ENCODE measurements at places on chromosomes 16 and 17.

GRCh38 chr17:77178563-77178962 is 37.8 kb downstream of the SEC14L1 start:
- DNase-seq = no peak

DNA sequence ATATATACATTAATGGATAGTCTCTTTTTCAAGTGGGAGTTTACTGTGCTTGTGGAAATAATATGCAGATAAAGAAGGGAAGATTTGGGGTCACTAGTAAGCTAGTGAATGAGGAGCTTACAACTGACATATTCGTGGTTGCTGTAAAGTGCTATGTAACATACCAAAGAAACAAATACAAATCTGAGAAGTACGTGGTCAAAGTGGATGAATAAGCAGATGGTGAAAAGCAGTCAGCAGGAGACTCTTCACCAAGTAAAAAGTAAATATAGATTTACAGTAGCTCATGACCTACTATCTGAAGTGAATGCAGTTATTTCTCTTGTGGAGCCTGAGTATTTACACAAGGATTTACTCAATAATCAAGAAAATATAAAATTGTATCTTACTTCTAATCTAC is 136.6 kb upstream of the ELAC2 start:
- no peak for DNase-seq

DNA sequence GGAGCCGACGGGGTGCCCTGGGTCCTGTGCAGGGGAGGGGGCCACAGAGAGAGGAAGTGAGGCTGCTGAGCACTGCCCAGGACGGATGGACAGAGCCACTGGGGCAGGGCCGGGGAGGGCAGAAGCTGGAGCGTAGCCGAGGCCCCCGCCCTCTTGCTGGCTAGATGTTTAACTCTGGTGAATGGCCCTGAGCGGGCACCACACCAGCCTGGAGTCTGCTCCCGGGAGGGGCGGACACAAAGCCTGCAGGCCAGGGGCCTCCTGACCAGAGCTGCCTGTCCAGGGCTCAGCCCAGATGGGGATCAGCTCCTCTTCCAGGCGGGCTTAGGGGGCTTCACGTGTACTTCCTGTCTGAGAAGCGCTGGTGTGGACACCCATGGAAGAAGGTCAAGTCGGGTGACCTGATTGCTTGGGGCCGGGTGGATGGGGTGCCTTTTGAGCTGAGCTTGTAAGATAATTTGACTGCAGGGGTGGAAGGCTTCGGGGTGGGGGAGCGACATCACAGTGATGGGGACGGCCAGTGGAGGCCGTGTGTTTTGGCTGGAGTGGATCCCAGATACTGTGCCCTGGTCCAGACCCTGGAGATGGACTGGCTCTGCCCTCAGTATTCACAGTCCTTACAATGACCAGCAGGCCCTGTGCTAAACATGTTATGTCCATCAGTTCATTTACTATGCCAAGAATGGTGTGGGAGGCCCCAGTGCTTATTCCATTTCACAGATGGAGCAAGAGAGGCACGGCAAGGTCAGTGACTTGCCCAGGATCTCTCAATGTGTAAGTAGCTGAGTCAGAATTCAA is 33.7 kb upstream of the CIBAR2 start:
- DNase-seq = no peak

- DNase-seq = no peak
Measured at GRCh38 chr17:77286641-77287431, 146.1 kb downstream of the SEC14L1 start.

DNA sequence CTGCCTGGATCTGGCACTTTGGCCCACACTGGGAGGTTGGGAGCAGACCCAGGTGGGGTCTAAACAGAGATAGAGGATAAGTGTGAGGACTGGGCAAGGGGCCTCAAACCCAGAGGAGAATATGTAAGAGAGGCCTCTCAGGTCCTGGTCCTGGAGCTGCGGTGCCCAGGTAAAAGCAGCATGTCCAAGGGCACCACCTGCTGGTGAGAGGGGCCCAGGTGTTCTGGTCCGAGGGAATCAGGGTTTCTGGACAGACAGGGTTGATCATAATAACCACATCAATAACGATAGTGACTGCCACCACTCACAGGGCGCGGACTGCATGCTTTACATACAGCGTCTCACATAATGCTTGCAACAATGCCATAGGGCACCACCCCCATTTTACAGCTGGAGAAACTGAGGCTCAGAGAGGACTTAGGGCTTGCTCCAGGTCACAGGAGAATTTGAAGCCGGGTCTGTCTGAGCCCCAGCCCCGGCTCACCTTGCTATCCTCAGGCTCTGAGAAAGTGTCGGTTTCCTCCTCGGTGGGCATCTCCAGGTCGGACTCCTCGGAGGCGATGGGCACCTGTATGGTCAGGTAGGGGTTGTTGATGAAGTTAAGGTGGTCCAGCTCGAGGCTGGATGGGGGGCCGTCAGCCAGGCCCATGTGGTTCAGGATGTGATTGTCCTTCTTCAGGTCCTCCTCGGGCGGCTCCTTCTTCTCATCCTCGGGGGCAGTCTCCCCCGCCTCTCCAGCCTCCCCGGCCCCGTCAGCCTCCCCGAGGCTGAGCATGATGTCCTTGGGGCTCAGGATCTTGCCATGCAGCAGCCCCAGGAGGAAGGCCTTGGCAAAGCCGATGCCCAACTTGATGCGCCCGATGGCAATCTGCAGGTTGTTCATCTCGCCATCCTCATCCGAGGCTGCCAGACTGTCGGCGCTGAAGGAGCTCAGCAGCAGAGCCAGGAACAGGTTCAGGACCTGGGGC is 19.1 kb upstream of the CD79B start:
- no peak for DNase-seq

DNA sequence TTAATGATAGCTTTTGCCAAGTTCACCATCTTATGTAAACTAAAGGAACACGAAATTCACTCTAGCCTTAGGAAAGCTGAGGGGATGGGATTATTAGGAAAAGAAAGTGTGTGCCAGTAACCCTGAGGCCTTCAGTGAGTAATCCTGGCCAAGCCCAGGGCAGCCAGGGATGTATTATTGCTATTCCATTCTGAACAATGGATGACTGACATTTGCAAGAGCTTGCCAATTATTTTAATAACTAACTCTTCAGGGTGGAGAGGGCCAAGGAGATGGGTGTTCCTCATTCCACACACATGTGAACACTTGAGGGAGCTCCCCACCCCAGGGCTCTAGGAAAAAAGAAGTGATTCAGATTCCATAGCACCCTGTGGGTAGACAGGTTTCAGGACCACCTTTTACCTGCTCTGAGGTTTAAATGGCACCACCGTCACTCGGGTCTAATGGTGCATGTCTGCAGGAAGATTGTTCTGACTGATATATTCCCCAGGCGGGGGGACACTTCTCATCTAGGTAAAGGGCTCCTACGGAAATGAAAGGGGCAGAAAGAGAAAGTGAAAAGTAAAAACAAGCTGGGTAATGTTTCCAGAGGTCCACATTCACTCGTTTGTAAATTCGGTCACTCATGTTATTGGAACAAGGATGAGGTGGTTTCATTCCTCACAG is 41.5 kb downstream of the TK2 start:
- no peak for DNase-seq

DNA sequence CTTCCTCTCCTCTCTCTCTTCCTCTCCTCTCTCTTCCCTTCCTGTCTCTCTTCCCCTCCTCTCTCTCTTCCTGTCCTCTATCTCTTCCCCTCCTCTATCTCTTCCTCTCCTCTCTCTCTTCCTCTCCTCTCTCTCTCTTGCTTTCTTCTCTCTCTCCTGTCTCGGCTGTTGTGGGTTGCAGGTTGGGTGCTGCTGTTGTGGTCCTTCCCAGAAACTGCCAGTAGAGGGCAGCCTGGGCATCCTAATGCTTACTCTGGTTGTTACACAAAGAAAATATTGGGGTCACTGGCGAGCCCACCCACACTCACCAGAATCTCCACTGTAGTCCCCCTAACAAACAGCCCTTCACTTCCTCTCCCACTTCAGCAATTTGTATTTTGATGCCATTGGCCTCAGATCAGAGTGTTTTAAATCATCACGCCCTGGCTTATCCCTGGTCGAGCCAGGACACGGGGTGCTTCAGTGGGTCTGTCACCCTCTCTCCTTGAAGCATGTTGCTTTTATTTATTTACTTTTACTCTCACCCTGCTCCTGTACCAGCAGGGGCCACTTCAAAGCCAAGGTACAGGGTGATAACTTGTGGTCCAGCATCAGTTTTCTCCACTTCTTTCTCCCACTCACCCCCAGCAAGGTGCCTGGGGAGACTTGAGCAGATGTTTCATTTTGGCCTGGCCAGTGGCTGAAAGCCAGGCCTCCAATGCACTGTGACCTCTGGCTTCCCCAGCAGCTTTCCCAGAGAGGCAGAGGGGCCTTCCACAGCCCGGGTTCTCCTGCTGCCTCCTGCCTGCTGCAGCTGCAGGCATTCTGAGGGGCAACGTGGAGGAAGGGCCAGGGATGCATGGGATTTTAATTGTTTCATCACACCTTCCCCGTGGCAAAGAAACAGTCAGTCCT is 4.7 kb upstream of the MMP15 start:
- no peak for DNase-seq

DNA sequence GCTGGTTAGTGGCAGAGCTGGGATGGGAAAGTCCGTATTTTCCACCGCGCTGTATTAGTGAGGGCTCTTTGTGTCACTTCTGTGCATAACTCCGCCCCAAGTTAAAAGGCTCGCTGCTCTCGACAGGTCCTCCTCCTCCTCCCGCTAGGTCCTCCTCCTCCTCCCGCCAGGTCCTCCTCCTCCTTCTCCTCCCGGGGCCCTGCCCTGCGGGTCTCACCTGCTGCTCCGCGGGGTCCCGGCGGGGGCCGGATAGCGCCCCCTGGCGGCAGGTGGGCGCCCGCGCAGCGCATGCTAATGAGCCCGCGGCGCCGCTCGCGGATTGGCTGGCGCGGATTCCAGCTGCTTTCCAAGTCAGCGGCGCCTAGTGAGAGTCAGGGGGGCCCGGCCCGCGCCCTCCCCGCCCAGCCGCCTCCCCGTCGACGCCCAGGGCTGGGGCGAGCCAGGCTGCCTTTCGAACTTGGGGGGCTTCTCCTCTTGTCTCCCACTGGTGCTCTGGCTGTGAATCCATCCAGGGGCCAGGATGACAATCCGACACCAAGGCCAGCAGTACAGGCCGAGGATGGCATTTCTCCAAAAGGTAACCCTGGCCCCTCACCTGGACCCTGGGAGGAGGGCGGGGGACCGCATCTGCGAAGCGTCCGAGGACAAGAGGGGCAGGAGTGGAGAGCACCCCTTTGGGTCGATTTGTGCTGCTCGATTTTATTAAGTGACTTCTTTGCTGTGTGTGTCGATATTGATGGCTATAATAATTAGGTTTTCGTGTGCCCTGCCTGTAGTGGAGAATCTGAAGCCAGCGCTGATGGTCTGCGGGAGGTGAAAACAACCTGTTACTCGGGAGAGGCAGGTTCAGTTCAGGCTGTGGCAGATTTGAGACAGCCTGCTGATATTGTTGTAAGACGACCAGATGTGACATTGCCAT is at the start of gene RGS9:
RGS9 (plus strand) TSS at position 350 of the 919 bp plus-strand sequence; CDS start at position 521, 171 bp downstream.
- DNase-seq = peak; percentile 65

DNA sequence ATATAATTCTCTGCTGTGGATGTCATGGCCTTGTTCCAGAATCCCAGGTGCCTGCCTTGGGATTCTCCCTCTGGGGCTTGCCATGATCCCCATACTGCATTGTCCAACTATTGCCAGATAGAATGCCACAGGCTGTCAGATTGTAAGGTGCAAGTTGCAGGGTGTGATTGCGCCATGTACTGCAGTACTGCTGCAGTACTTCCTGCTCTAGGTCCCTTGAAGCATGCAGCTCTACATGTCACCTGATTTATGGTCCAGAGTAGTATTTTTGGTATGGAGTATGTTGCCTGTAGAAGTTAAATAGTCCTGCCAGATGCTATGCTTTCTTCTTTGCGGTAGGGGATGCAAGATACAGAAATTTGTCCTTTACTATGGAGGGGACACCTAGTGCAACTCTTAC is 7.0 kb upstream of the SLFN5 start:
- DNase-seq = no peak

DNA sequence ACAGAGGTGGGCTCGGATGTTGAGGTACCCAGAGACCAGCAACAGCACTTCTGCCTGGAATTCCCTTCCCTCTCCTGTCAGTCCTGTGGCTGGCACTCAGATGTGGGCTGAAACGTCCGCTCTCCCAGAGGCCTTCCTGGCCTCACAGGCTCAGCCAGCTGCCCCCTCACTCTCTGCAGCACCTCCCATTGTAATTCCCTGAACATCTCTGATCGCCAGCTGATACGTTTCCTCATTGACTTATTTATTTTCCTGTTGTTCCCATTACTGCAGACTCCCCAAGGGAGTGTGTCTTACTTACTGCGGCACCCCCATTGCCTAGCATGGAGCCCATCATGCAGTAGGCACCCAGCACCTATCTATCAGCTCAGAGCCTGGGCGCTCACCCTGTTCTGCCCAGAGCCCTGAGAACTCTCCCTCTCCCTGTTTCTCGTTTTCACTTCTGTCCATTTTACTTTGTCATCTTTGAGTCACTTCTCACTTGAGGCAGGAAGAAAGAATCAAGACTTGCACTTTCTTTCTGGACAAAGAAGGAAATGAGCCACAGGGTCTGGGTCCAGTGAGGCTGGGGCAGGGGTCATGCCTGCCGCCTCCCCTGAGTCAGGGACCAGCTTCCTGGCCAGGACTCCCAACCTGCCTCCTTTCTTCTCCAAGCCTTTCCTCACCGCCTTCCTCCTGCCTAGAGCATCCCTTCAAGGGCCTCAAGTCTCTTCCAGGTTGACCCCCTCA is 10.2 kb downstream of the CDH5 start:
- no peak for DNase-seq

GRCh38 chr17:53919356-53919755 is 96.6 kb downstream of the KIF2B start:
- no peak for DNase-seq

DNA sequence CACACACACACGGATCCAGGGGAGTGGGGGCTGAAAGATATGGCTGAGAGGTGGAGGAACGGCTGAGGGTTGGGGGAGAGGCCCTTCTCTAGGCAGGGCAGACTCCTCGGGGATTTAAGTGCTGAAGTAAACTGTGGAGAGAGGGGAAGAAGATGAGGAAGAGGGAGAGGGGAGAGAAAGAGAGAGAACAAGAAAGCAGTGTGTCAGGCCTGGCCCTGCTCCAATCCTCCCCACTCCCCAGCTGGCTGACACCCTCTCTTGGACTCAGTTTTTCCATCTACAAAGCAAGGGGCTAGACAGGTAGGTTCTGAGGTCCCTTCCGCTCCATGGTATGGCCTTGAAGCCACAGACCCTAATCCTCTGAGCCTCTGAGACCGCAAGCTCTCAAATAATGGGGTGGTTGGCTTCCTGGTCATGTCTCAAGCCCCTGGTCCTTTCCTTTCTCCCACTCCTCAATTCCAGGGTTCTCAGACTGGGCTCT is 2.0 kb downstream of the VAMP2 start:
- no peak for DNase-seq

DNA sequence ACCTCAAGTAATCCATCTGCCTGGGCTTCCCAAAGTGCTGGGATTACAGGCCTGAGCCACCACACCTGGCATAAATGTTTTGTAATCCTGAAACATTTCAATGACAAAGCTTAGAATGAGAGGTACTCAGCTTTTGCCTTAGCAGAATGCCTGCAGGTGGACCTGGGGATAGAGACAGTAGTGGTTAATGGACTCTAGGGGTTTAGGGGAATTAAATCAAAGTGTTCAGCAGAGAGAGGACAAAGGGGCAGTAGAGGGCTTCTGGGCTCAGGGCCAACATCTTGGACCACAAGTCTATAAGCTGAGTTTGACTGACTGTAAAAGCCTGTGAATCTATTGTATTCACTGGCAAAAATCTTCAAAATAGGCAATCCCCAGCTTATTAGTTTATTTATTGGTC is 36.0 kb upstream of the MED13 start:
- no peak for DNase-seq

GRCh38 chr17:47164263-47164662 is 24.8 kb downstream of the CDC27 start:
- no peak for DNase-seq
